Esophagus squamous epithelium (tissue), 5 donors: ENCODE measurements at places on chromosomes 1 and 21.

DNA sequence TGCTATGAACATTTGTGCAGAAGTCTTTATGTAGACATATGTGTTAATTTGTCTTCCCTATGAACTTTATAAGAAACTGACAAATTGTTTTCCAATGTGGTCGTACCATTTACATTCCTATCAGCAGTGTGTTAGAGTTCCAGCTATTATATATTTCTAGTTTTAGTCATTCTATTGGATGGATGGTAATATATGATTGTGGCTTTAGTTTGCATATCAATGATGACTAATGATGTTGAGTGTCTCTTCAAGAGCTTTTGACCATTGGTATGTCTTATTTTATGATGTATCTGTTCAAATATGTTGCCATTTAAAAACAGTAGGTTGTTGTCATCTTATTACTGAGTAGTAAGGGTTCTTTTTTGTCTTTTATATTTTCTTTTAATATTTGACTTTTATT, 16.2 kb upstream of the ZNF326 start:
- no peaks in the 10 kb centered on the region for H3K36me3 ChIP-seq
- no peak for DNase-seq
- no peaks in the 10 kb centered on the region for H3K27me3 ChIP-seq
- no peak overlapping the region for H3K4me3 ChIP-seq
- no peak overlapping the region for H3K27ac ChIP-seq

GRCh38 chr1:40140211-40140973, 20.8 kb upstream of the RLF start:
- H3K36me3 ChIP-seq = no peaks in the 10 kb centered on the region
- H3K27ac ChIP-seq = no peak overlapping the region
- no peak for DNase-seq
- no peak overlapping the region for H3K4me3 ChIP-seq
- no peaks in the 10 kb centered on the region for H3K27me3 ChIP-seq

GRCh38 chr21:42513151-42513984, at the start of gene SLC37A1:
Gene SLC37A1 (plus strand): TSS chr21:42513852. CDS start chr21:42518455, 4,603 bp downstream.
- peaks cover 3% of the 10 kb centered on the region for H3K36me3 ChIP-seq
- H3K27me3 ChIP-seq = no peaks in the 10 kb centered on the region
- peaks cover 49% of the 10 kb centered on the region for H3K4me1 ChIP-seq
- no peak for DNase-seq

GRCh38 chr1:157956732-157957131, 36.7 kb upstream of the KIRREL1 start:
- H3K36me3 ChIP-seq = no peaks in the 10 kb centered on the region
- no peaks in the 10 kb centered on the region for H3K27me3 ChIP-seq
- no peaks in the 10 kb centered on the region for H3K4me1 ChIP-seq

GRCh38 chr1:197944485-197944884, 27.3 kb downstream of the LHX9 start:
- H3K27me3 ChIP-seq = no peaks in the 10 kb centered on the region
- H3K4me1 ChIP-seq = no peaks in the 10 kb centered on the region
- no peaks in the 10 kb centered on the region for H3K36me3 ChIP-seq
- H3K4me3 ChIP-seq = no peak overlapping the region
- no peak overlapping the region for H3K27ac ChIP-seq
- no peak for DNase-seq

DNA sequence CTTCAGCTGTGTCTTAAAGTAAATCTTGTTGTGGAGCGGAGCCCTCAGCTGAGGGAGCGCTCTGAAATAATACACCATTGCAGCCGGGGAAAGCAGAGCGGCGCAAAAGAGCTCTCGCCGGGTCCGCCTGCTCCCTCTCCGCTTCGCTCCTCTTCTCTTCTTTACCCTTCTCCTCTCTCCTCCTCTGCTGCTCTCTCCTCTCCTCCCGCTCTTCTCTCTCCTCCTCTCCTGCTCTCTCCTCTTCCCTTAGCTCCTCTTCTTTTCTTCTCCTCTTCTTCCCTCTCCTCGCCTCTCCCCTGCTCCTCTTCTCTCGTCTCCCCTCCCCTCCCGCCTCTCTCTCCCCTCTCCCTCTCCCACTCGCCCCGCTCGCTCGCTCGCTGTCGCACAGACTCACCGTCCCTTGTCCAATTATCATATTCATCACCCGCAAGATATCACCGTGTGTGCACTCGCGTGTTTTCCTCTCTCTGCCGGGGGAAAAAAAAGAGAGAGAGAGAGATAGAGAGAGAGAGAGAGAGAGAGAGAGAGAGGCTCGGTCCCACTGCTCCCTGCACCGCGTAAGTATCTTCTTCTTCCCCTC, at the start of gene PROX1:
Gene PROX1 (plus strand): TSS at position 47 of the 580 bp plus-strand sequence. CDS start 8,563 bp downstream, outside the sequence.
- no peak for DNase-seq
- no peaks in the 10 kb centered on the region for H3K36me3 ChIP-seq
- peak within 1 kb of the TSS; percentile 60 for H3K4me3 ChIP-seq
- peak within 1 kb of the TSS; percentile 82 for H3K27ac ChIP-seq

GRCh38 chr1:69263921-69264391, 303.8 kb upstream of the LRRC7 start:
- H3K4me1 ChIP-seq = no peaks in the 10 kb centered on the region
- H3K27me3 ChIP-seq = no peaks in the 10 kb centered on the region
- DNase-seq = no peak

DNA sequence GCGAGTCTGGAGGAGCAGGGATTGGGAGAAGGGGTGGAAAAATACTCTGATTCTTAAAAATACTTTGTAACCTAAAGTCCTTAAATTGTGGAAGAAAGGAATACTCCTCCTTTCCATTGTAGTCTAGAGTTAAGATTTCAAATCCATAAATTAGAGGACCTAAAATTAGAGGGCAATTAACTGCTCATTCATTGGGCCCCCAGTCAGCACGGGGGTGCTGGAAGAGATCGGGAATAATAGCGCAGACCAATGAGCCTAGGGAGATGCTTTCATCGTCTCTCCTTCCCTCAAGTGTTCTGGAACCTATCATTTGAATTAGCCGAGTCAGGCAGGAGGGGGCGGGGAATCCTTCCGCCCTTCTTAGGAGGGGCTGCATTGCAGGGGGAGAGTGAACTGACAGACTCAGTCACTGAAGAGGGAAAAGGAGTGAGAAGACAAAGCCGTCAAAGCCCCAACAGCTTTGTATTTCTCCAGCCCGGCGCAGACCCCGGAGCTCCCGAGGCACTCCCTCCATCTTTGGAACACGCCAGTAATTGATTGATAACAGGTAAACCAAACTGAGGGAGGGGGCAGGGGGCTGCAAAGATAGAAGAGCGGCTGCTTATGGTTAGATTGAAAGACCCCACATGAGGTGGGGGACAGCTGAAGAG, at the start of gene MLLT11:
Gene MLLT11 (plus strand): TSS at position 391 of the 650 bp plus-strand sequence. CDS start 6,828 bp downstream, outside the sequence.
- H3K4me1 ChIP-seq = peaks cover 37% of the 10 kb centered on the region
- no peak for DNase-seq
- H3K4me3 ChIP-seq = peak within 1 kb of the TSS; percentile 97
